ENCODE measurements at places on chromosomes 5 and 9. TPM values are rescaled to one million over a fixed set of nuclear protein-coding genes. Genes with fewer than 3 reads are reported as not detected.

DNA sequence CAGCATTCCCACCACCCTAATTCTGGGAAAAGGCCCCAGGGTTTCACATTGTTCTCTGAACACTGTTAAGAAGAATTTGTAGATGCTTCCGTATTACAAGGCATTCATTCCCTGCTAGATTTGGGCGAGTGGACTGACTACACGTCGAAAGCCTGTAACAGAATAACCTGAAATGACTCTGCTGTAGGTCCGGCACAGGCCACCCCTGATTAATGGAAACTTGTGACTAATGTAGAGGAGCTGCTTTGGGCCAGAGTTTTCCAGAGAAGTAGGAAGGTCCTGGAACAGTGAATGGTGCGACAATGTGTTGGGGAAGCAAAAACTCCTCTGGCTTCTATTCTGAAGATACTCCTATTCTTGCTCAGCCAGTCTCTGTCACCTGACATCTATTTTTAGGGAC, 87.6 kb downstream of the NR3C1 start:
- no peak overlapping the region for H3K27ac ChIP-seq
- DNase-seq = no peak
- no peak overlapping the region for H3K4me3 ChIP-seq

GRCh38 chr5:143337946-143338345, 65.5 kb downstream of the NR3C1 start:
- H3K36me3 ChIP-seq = peaks cover 23% of the 10 kb centered on the region
- no peak for DNase-seq
- H3K4me1 ChIP-seq = peaks cover 50% of the 10 kb centered on the region
- H3K4me3 ChIP-seq = no peak overlapping the region
- H3K27me3 ChIP-seq = no peaks in the 10 kb centered on the region

DNA sequence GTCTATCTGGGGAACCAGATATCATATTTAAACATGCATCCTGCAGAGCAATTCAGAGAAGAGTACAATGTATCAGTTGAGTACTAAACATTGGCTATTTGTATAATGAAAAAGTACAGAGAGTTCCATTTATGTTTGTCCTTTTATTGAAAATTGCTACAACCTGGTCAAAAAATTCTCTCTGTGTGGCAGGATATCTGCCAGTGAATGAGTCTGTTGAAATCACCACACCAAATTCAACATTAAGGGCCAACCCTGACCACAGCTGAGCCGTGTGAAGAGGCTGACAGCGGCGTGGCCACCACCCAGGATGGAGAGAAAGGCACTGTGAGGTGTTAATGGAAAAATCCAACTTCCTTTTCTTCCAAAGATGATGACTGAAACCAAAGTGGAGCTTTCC, 422.7 kb upstream of the PIK3R1 start:
- no peaks in the 10 kb centered on the region for H3K4me1 ChIP-seq
- H3K27me3 ChIP-seq = no peaks in the 10 kb centered on the region
- no peak for DNase-seq
- H3K27ac ChIP-seq = no peak overlapping the region
- H3K4me3 ChIP-seq = no peak overlapping the region
- no peaks in the 10 kb centered on the region for H3K36me3 ChIP-seq

- H3K27me3 ChIP-seq = no peaks in the 10 kb centered on the region
- H3K36me3 ChIP-seq = no peaks in the 10 kb centered on the region
- no peaks in the 10 kb centered on the region for H3K4me1 ChIP-seq
- no peak overlapping the region for H3K27ac ChIP-seq
Measured at GRCh38 chr9:16585591-16585990, 284.9 kb downstream of the BNC2 start.

DNA sequence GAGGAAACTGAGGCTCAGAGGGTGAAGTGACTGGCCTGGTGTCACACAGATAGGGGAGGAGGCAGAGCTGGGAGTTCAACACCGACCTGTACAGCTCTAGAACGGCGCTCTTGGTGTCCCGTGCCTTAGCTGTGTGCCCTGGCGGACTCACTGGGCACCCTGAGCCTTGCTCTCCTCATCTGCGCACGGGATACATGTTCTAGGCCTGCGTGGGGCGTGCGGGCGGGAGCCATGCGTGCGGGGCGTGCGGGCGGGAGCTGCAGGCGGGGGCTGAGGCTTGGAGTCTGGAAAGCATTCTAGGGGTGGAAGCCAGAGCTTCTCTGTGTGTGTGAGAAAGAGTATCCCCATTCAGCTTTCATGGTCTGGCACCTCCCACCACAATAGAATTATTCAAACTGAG, 165.3 kb downstream of the GAPVD1 start:
- H3K27ac ChIP-seq = no peak overlapping the region
- no peaks in the 10 kb centered on the region for H3K36me3 ChIP-seq
- no peak for DNase-seq
- no peaks in the 10 kb centered on the region for H3K27me3 ChIP-seq
- H3K4me3 ChIP-seq = no peak overlapping the region

- H3K27me3 ChIP-seq = no peaks in the 10 kb centered on the region
- H3K27ac ChIP-seq = no peak overlapping the region
- no peak overlapping the region for H3K4me3 ChIP-seq
- peaks cover 31% of the 10 kb centered on the region for H3K4me1 ChIP-seq
- no peak for DNase-seq
Measured at GRCh38 chr9:79662537-79662956, 90.8 kb downstream of the TLE4 start.

DNA sequence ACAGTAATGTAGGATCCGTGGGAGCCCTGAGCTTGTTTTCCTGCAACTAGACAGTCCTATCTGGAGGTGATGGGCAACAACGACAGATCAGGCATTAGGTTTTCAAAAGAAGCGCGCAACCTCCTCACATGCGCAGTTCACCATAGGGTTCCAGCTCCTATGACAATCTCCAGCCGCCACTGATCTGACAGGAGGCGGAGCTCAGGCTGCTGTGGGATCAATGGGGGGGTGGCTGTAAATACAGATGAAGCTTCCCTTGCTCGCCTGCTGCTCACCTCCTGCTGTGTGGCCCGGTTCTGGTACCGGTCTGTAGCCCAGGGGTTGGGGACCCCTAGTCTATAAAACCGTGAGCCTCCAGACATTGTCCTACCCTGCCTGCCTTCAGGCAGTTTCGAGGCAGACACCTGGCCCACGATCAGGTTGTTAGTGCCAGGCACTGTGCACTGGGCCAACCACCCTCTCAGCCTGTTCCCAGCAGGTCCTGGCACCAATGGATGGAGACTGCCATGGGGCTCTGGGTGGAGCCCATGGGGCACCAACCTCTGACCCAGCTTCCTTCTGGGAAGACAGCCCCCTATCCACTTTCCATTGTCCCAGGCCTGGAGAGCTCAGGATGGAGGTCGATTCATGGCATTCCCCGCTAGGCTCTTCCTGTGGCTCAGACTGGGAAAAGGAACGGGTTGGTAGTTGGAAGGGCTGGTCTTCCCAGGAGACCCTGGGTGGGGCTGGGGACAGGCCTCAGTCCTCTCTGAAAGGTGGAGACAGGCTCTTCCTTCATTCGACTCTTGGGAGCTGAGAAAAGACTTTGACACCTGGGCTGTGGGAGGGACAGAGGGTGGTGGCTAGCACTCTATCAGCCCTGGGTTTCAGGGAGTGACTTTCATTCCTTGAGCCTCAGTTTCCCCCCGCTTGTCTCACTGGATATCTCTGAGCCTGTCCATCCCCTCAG, 1.7 kb downstream of the ENDOG start:
- no peaks in the 10 kb centered on the region for H3K27me3 ChIP-seq
- DNase-seq = no peak
- no peaks in the 10 kb centered on the region for H3K36me3 ChIP-seq
- peaks cover 35% of the 10 kb centered on the region for H3K4me1 ChIP-seq

The NRARP gene
- 2.0 TPM for total RNA-seq

The PTPRD gene
- 0.44 TPM for total RNA-seq

All from activated T-cell treated with anti-CD3 and anti-CD28 coated beads, Interleukin-2, amount 50 U/mL, for 72 hours (primary cell).